AG09319 (cell line): ENCODE measurements at places on chromosomes 4 and X.

GRCh38 chr4:7377223-7377865 is 57.4 kb downstream of the PSAPL1 start:
- DNase-seq = no peak

- DNase-seq = peak; percentile 14
These were observed 61.7 kb downstream of the ADRA2C start for GRCh38 chr4:3827616-3828492.

DNA sequence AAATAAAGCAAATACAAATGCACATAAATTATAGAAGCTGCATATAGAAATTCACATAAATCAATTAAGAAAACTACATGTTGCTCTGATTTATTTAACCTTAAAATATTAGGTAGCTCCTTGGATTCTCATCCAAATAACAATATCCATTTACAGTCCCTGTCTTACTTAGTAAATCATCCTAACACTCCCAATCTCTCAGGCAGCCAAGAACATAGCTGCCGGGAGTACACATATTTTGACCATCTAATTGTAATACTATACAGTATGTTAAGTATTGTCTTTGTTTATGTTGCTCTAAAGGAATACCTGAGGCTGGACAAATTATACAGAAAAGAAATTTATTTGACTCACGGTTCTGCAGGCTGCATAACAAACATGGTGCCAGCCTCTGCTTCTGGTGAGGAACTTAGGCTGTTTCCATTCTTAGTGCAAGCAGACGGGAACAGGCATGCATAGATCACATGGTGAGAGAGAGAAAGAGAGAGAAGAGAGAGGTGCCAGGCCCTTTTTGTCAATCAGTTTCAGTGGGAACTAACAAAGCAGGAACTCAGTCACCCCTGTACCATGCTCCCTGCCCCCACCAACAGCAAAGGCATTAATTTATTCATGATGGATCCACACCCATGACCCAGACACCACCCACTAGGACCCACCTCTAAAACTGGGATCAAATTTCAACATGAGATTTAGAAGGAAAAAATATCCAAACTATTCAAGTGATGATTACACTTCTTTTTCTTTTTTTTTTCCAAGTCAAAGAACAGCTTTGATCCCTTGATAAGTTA is 614.8 kb upstream of the TECRL start:
- no peak for DNase-seq

- DNase-seq = peak; percentile 62
These were observed 6.2 kb downstream of the NCAPG start for GRCh38 chr4:17817027-17817426.

DNA sequence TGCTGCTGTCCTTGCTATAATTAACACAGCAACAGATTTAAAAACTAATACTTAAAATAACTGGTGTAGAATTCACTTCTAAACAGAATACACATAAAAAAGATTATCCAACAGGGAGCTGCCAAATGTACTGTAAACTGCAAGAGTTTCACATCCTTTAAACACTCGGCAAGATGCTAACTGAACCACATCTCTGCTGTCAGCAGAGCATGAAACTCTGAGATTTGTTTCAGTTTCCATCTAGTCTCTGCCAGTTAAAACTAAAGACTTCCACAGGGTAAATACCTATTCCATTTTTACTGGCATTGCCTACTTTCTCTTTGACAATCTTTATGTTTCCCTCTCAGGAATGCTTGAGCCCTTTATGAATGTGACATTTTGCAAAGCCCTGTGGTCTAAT is 127.7 kb downstream of the SLC7A11 start:
- DNase-seq = peak; percentile 19

DNA sequence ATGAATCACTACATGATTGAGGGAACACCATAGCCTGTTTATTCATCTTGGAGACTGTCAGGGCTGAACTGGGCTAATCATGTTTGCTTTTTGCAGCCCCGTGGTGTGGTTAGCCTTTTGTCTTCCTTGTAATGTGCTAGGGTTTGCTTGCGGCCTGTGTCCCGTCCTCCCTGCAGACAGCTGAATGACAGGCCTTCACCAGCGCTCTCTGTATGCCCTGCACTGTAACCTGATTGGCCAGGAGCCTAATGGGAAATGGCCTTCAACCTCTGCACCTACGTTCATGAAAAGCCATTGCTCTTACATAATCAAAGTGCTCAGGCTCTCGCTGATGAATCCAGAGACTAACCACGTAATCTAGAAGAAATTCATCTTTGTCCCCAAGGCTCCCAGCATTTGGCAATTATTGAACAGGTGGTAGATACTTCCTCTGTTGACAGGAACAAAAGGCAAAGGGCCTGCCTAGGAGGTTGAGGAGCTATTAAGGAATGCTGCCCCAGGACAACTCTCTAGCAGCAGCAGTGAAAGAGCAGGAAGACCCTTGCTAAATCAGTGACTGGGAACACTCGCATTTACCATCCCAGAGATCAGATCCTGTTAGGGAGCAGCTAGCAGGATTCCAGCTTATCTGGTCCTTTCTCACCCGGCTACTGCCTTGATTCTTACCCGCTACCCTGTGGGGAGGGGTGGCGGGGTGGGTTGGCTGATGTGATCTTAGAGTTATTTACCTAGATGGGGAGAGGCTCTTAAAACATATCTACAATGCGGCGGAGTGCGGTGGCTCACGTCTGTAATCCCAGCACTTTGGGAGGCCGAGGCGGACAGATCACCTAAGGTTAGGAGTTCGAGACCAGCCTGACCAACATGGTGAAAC is 42.3 kb upstream of the FAT1 start:
- DNase-seq = no peak

DNA sequence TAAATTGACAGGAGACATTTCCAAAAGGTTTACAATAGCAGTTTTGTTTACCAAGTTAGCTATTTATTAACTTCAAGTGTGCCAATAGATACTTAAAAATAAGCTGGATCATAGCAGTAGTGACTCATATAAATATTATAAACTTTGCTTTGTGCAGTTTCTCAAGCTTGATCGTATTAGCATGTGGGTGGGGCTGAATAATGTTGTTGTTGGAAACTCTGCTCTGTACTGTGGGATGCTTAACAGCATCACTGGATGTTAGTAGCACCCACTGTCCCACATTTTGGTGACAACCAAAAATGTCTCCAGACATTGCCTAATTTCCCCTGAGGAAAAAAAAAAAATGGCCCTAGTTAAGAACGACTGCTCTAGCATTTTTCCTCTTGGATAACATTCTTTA is 855.2 kb upstream of the ADGRL3 start:
- no peak for DNase-seq

DNA sequence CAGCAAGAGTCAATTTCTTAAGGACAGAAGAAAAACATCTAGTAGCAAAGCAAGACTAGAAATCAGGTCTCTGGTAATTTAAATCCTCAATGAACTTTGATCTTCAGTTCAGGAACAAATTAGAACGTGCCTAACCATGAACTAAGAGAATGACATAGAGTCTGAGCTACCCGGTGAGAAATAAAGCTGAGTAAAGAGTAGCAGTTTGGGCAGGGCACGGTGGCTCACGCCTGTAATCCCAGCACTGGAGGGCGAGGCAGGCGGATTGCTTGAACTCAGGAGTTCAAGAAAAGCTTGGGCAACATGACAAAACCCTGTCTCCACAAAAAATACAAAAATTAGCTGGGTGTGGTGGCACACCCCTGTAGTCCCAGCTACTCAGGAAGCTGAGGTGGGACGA is 37.7 kb downstream of the ACE2 start:
- DNase-seq = no peak

DNA sequence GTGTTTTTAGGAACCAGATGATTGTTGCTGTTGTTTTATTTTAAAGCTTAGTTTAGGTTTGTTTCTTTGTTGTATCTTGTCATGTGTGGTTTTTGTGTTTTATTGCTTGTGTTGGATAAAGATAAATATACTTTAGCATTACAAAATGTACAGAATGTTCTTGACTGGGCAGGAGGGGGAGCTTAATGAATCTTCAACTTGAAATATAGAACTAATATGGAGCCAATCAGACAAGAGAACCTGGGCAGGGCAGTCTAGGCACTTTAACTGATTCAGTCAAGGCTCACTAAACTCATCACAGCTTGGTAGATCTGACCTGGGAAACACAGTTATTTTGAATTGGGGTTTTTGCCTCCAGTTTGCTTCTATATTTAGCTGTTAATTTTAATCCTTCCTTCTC is 304.2 kb downstream of the ARHGAP24 start:
- no peak for DNase-seq

GRCh38 chrX:129449148-129449547 is 74.1 kb downstream of the SMARCA1 start:
- DNase-seq = no peak

DNA sequence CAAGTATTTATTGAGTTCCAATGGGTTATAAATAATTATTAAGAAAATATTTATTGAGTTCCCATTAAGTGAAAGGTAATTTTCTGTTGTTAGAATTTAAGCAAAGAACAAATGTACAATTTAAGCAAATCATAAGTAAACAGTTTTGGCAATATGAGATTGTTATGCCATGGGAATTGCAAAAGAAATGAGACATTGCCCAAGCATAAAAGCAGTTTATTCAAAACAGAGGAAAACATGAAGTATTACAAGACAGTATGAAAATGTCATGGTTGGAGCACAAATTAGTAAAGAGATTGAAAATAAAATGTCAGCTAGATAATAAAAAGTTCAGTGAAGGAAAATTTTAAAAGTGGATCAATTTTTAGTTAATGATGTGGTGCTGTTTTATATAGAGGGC is 706.1 kb upstream of the EPHA5 start:
- DNase-seq = no peak

GRCh38 chr4:102335616-102336015 is 9.7 kb downstream of the SLC39A8 start:
- no peak for DNase-seq

GRCh38 chrX:22056235-22056634 is 24.1 kb downstream of the PHEX start:
- DNase-seq = no peak

- no peak for DNase-seq
These were observed 54.0 kb downstream of the MCUB start for GRCh38 chr4:109614015-109614414.

DNA sequence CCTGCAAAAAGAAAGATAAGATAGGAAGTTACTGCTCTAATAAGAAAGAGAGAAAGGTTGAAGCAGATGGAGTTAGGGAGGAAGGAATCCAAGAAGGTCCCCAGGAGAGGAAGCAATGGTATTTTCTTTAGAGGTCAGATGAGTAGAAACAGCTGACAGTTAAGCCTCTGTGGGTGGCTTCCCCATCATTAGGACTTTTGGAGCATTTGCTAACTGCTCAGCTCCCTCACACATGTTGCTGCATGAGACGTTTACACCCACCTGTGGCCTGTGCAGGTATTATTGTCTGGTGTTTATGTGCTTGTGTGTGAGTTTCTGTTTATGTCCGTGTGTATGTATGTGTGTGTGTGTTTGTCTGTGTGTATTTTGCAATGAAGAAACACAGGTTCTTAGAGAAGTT is 346.8 kb downstream of the RAB28 start:
- no peak for DNase-seq

DNA sequence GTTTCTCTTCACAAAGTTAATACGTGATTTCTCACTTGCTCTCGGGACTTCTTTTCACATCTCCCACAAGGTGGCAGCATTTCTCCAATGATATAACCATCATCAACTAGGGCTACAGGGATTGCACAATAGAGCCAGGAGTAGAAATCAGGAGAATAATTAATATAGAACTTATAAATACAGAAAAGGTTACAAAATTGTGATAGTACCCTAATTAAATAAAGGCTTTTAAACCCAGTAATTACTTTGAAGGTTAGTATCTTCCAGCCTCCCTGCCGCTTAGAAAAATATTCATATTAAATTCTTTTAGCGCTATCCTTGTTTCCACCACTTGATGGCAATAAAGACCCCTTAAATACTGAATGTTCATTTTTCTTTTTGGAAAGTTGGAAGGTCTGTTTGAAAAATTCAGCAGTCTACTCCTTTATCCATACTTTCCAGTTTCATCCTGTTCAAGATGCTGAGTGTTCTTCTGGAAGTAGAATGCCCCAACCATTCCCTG is 65.8 kb downstream of the RASGEF1B start:
- DNase-seq = peak; percentile 40

GRCh38 chrX:109830157-109830703 is 97.2 kb upstream of the ACSL4 start:
- no peak for DNase-seq

DNA sequence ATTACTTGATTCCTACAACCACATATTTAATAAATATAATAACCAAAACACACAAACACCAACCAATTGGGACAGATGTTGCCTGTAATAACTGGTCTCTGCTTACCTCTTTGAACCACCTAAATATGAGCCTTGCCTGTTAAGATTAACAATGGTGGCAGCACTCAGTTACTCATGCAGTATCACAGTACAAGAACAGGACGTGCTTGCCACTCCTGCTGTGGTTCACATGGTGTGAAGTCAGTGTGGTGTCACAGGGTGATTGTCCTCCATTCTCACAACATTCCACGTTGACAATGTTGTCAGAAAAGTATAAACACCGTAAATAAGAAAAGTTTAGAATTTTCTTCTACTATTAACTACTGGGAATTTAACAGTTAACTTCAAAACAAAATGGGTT is 365.0 kb downstream of the PPP3CA start:
- no peak for DNase-seq

GRCh38 chr4:150950657-150951288 is 64.3 kb downstream of the LRBA start:
- DNase-seq = no peak

DNA sequence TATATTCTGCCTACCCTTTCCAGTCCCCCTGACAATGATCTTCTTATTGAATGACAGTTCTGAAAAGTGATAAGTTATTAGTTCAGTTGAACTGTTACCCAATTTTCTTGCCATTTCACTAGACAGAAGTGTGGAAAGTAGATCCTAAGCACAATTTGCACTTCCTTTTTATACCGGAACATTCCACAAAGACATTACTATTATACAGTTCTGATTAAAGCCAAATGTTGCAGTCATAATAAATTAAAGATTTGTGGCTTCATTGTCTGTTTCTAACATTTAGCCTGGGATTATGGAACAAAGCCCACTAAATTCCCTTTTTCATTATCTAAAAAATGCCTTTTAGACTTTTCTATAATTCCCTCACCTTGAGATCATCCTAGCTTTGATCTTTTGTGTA is 13.8 kb downstream of the SH3BGRL start:
- no peak for DNase-seq

GRCh38 chr4:178789279-178789678 is 1347.0 kb upstream of the AGA start:
- no peak for DNase-seq

GRCh38 chr4:106238820-106239420 is 77.1 kb downstream of the TBCK start:
- DNase-seq = peak; percentile 2

DNA sequence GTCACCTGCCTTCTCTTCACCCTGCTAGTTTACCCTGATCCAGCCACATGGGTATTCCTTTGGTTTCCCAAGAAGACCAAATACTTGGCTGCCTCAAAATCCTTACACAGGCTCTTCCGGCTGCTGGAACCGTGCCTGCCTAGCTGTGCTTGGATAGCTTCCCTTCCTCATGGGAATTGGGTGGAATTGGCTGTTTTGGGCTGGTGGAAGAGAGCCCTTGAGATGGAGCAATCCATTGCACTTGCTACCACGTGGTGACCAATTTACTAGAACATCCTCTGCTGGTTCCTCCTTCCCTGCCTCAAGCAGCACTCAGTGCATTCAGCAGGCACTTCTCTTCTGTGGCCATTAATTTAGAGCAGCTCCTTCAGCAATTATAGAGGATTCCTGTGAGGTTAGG is 119.3 kb upstream of the AP1S2 start:
- no peak for DNase-seq

- DNase-seq = no peak
These were observed 164.1 kb downstream of the PPP3CA start for GRCh38 chr4:101183221-101183620.
